ENCODE measurements at places on chromosomes 1 and 21.

GRCh38 chr1:50091068-50091467 lies 17.7 kb upstream of the ELAVL4 start:
- no peak for DNase-seq

DNA sequence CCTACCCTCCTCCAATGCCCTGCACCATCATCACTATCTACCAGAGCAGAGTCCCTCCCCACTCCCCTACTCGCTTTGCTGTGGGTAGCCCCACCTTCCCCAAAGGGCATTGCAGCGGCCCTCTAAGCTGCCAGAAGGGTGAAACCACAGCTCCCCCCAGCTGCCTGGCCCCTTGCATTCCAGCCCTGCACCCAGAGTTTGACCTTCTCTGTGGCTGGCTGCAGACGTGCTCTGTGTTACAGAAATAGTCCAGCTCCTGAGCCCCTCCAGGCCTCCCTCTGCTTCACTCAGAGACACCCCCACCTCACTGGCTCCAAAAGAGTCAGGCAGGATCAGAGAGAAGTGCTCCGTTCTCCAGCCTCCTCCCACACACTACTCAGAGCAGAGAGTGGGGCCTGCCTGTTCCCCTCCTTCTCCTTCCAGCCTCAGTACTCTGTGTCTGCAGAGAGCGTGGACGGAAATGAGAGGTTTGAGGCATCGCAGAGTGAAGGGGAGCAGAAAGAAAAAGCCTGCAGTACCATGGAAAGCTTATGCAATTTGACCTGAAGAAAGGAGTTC lies 63.2 kb downstream of the PLEKHA6 start:
- DNase-seq: no peak

DNA sequence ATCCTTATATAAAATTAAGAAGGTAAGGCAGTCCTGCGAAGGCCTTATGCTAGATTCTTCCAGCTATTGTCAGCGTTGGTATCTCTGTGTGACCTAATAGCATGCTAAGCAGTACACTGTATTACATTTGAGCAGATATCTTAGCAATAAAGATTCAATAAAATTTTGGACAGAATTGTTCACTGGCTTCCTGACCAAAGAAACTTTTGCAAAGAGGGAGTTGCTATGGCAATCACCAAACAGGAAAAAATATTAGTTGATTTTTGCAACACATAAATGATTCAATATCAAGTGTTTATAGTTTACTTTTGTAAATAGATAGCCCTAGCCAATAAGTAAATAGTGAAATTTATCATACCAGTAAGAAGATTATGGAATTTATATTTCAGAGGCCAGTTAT lies 31.0 kb upstream of the PLEKHO1 start:
- no peak for DNase-seq

- no peak for DNase-seq
These were observed 27.5 kb upstream of the SLC19A2 start for GRCh38 chr1:169513208-169513607.

DNA sequence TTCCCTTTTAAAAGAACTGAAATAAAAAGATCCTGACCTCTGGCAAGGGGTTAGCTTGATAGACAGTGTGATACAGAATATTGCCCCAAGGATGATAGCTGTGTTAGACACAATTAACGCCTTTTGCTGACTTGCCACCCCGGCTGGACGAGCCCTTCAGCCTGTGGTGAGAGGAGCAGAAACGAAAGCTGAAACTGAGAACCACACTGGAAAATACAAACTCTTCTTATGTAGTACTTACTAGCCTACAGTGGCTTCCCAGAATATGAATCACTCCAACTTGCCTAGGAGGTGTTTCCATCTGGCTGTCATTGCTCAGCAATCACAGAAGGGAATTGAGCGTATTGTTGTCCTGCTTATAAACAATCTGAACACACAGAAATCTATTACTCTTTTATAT lies 22.9 kb downstream of the SAMSN1 start:
- peak; percentile 43 for DNase-seq

DNA sequence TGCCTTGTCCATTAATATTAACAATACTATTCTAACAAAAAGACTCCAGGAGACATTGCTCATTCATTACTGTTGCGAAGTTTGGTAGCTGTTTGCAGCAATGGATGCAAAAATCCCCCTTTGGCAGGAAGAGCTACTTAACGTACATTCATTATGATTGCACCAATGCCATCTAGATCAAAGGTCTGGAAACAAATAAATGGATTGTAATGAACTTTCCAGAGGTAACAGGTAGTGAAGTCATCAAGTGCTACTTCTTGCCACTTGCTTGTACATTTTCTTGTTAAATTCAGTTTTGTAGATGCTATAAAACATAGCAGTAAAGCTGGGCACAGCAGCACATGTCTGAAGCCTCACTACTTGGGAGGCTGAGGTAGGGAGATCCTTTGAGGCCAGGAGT lies 93.9 kb downstream of the DDAH1 start:
- DNase-seq: no peak

- DNase-seq: no peak
These were observed 45.9 kb downstream of the ARHGEF10L start for GRCh38 chr1:17585266-17585987.

DNA sequence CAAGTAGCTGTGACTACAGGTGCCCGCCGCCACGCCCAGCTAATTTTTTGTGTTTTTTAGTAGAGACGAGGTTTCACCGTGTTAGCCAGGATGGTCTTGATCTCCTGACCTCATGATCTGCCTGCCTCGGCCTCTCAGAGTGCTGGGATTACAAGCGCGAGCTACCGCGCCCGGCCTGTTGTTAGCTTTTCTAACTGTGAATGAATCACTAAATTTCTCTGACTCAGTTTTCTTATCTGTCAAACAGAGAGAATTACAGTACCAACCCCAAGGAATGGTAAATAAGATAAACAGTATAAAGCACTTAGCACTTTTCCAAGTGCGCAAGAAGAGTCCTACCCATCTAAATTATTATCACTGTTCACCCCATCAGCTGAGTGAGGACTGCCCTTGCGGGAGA lies 193.6 kb downstream of the VAV3 start:
- no peak for DNase-seq

- DNase-seq: no peak
These were observed 486.6 kb downstream of the KIF26B start for GRCh38 chr1:245641384-245641783.
